ENCODE measurements at places on chromosomes 5 and 9. TPM values are rescaled to one million over a fixed set of nuclear protein-coding genes. Genes with fewer than 3 reads are reported as not detected.

The ABLIM3 gene
- total RNA-seq = 0.33 TPM

The LCP2 gene
- not detected for total RNA-seq

DNA sequence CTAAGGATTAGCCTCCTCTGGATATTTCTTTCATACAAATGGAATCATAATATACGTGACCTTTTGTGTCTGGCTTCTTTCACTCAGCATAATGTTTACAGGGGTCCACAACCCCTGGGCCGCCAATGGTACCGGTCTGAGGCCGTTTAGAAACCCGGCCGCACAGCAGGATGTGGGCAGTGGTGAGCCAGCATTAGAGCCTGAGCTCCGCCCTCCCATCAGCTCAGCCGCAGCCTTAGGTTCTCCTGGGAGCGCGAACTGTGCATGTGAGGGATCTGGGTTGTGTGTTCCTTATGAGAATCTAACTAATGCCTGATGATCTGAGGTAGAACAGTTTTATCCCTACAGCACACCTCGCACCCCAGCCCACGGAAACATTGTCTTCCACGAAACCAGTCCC, 229.7 kb downstream of the ICE1 start:
- no peaks in the 10 kb centered on the region for H3K36me3 ChIP-seq
- no peak overlapping the region for H3K27ac ChIP-seq
- no peak overlapping the region for H3K4me3 ChIP-seq
- no peaks in the 10 kb centered on the region for H3K4me1 ChIP-seq

GRCh38 chr5:149261246-149261645, 10.4 kb upstream of the AFAP1L1 start:
- no peaks in the 10 kb centered on the region for H3K36me3 ChIP-seq
- no peaks in the 10 kb centered on the region for H3K27me3 ChIP-seq
- H3K27ac ChIP-seq = no peak overlapping the region
- H3K4me1 ChIP-seq = no peaks in the 10 kb centered on the region

GRCh38 chr9:135978642-135979546, 17.7 kb upstream of the UBAC1 start:
- H3K36me3 ChIP-seq = no peaks in the 10 kb centered on the region
- H3K4me1 ChIP-seq = peaks cover 10% of the 10 kb centered on the region
- H3K27ac ChIP-seq = no peak overlapping the region
- H3K27me3 ChIP-seq = peaks cover 23% of the 10 kb centered on the region
- DNase-seq = no peak

GRCh38 chr9:132698989-132699388, 28.7 kb downstream of the GTF3C4 start:
- H3K4me3 ChIP-seq = no peak overlapping the region
- H3K4me1 ChIP-seq = no peaks in the 10 kb centered on the region
- no peak for DNase-seq
- no peaks in the 10 kb centered on the region for H3K27me3 ChIP-seq

- H3K27ac ChIP-seq = no peak overlapping the region
- H3K4me1 ChIP-seq = peaks cover 14% of the 10 kb centered on the region
- H3K36me3 ChIP-seq = no peaks in the 10 kb centered on the region
- no peak overlapping the region for H3K4me3 ChIP-seq
- H3K27me3 ChIP-seq = no peaks in the 10 kb centered on the region
These were observed 165.5 kb downstream of the TSSK1B start for GRCh38 chr5:113269023-113269997.

DNA sequence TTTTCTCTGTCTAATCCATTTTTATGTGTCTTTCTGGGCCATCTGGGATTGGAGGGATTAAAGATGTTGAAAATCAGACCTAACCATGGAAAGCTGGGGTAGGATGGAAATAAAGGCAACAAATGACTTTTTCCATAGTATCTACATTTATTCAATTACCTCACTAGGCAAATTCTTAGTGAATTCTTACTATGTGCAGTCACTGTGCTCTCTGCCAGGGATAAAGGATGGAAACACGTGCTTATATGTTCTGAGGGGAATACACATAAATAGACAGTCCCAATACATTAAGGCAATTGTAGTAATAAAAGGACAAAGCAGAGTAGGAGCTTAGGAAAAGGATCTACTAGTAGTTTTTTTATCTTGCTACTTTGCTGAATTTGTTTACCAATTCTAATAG, 214.2 kb downstream of the PRR16 start:
- DNase-seq = no peak
- H3K36me3 ChIP-seq = no peaks in the 10 kb centered on the region
- no peak overlapping the region for H3K27ac ChIP-seq
- no peaks in the 10 kb centered on the region for H3K4me1 ChIP-seq
- H3K27me3 ChIP-seq = no peaks in the 10 kb centered on the region
- H3K4me3 ChIP-seq = no peak overlapping the region

DNA sequence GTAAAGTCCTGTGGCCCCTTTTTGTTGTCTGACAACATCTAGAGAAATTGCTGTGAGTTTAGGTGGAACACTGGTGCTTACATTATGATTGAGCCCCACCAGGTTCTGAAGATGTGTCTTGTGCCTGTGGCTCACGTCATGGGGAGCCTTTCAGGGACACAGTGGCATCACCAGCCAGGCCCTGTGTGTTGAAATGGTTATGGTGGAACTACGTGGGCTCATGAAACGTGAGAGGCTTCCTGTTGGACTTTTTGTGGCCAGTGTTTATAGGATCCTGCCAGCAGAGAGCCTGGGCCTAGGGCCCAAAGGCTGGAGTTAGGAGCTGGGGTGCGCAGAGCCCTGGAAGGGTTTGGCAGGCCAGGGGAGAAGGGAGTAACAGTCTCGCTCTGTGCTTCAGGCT, 46.8 kb downstream of the TENT4A start:
- no peak for DNase-seq
- H3K27ac ChIP-seq = no peak overlapping the region
- no peaks in the 10 kb centered on the region for H3K4me1 ChIP-seq
- H3K27me3 ChIP-seq = no peaks in the 10 kb centered on the region

DNA sequence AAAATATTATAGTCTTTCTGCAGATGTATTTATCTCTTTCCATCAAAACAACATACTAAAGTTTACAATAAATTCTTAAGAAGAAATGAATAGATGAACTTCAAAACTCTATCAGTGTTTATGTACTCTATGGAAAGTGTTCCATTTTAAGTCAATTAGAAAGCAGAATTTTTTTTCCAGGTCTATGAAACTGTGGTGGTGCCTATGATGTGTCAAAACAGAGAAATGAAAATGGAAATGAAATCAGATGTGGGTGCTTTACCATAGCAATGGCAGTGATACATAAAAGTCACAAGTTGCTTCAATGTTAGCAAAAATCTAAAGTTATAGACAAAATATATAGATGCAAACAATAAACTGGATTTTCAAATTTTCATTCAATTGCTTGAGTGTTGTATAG, 97.3 kb downstream of the PTCH1 start:
- no peak overlapping the region for H3K4me3 ChIP-seq
- H3K27me3 ChIP-seq = no peaks in the 10 kb centered on the region
- H3K27ac ChIP-seq = no peak overlapping the region
- no peak for DNase-seq
- no peaks in the 10 kb centered on the region for H3K4me1 ChIP-seq
- H3K36me3 ChIP-seq = 0 out of 2 replicates have a peak, but pooled peaks cover 2% of the 10 kb centered on the region

- no peak for DNase-seq
- H3K27ac ChIP-seq = no peak overlapping the region
- H3K36me3 ChIP-seq = no peaks in the 10 kb centered on the region
- H3K4me1 ChIP-seq = peaks cover 2% of the 10 kb centered on the region
These were observed 29.2 kb upstream of the PANK3 start for GRCh38 chr5:168608386-168608785.

- H3K27me3 ChIP-seq = no peaks in the 10 kb centered on the region
- H3K4me1 ChIP-seq = peaks cover 30% of the 10 kb centered on the region
- no peaks in the 10 kb centered on the region for H3K36me3 ChIP-seq
- no peak overlapping the region for H3K4me3 ChIP-seq
These were observed 19.1 kb downstream of the PTGS1 start for GRCh38 chr9:122389799-122390481.
